NCI-H524 (cell line): ENCODE measurements at places on chromosomes 3 and 15.

- DNase-seq = no peak
These were observed 45.2 kb upstream of the FILIP1L start for GRCh38 chr3:100159331-100160153.

DNA sequence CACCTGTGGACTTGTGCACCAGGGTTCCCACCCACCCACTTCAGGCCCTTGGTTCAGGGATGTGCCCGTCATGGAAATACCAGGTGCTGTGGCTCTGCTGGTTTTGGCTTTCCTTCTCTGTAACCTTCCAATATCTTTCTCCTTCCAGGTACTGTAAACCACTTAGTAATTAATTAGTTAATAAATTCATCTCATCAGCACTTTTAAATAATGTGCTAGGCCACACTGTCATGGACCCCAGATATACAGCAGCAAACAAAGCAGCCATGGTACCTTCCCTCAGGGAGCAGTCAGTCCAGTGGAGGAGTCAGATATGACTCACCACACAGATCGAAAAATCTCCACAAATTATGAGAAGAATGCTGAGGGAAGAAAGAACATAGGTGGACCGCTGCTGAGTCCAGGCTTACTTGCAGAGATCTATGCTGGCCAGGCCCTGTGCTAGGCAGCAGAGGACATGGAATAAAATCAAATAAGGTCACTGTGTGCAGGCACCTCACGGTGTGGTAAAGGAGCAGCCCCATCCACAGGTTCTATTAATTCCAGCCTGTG, 6.8 kb upstream of the GATA2 start:
- no peak for DNase-seq

DNA sequence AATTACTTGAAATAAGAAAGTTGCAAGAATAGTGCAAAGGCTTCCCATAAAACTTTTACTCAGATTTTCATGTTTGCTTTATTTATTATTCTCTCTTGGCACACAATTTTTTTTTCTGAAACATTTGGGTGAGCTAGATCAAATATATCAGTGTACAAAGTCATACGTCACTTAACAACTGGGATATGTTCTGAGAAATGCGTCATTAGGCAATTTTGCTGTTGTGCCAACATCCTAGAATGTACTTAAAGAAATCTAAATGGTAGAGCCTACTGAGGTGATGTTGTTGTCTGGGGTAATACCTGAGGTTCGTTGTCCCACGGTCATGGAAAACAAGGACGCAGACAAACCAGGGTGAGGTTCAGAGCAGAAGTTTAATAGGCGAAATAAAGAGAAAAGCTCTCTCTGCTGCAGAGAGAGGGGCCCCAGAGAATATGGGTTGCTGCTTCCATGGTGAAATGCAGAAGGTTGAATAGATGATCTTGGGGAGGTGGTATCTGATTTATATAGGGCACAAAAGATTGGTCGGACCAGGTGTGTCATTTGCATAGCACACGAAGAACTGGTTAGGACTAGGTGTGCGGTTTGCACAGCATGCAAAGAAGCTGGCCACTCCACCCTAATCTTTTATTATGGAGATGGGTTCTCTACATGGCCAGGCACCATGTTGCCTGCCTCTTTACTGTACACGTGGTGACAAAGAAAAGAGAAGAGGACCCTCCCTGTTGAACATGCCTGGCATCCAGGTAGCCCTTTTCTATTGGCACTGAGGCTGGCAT, 8.8 kb upstream of the GRAMD1C start:
- no peak for DNase-seq

DNA sequence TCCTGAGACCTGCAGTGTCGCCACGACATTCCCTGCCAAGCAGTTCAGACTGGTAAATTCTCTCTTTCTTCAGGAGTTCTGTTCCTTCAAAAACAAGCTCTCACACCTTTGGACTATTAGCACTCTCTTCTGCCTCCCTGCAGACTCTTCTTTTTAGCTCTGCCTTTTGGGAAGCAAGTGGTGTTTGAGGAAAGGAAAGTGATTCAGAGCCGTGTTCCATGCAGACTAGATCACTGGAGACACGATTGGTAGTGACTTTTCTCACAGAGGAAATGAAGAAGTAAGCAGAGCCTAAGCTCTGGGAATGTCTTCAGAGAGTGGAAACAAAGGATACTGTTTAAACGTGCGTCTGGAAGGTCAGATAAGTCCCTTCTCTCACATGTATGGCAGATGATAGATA, 270.6 kb upstream of the TPRG1 start:
- DNase-seq = no peak

DNA sequence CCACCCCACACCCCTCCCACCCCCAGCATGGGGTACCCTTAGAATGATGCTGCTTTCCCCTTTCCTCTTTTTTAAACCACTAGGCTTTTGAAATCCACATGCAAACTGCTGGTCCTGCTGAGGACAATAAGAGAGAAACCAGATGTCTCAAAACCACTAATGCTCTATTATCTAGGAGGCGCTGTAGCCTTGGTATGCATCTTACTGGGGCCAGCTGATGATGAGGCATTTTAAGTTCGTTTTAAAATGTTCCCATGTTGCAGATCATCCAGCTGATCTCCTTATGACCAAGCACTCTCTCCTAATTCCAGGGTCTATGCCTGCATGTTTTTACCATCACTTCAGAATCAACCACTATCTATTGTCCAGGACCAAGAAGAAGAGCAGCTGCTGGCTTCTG, 1.3 kb downstream of the NME9 start:
- no peak for DNase-seq

- no peak for DNase-seq
These were observed 2.5 kb downstream of the GXYLT2 start for GRCh38 chr3:72890166-72890925.

DNA sequence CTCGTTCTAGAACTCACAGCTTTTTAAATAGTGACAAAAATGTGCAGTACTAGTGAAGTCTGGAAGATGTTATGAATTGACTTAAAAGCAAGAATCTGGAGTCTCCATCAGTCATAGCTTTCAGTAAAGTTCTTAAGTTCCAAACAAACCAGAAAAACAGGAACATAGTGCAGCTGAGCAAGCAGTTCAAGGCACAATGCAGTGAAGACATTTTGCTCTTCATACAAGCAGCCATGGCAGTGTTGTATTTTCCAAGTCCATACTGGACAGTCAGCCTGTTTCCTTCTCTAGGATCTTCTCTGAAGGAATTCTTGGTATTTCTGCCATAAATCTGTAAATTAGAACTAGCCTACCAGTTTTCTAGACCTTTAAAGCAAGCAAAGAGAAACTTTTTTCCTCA, 90.5 kb downstream of the LRRC28 start:
- no peak for DNase-seq

- no peak for DNase-seq
These were observed 620.7 kb upstream of the ZNF385D start for GRCh38 chr3:22371607-22372291.

DNA sequence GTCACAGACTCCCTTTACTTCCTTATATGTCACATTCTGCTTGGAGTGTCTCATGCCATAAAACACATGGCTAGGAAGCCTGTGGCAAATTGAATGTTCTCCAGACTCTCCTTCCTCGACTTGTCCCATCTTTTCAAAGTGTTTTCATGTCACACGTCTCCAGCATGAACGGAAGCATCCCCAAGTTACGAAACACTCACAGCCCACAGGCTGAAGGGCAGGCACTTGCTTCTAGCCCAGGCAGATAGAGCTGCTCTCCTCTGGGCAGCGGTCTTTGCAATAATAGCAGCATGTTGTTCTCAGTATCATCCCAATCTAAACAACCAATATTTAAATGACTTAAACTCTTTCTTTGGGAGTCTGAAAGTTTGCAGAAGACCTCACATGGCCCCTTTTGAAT, 85.3 kb upstream of the ADAMTS9 start:
- DNase-seq = no peak

- DNase-seq = peak; percentile 84
These were observed 409.8 kb downstream of the TBL1XR1 start for GRCh38 chr3:176787506-176787905.

GRCh38 chr3:106170636-106171035, 301.8 kb upstream of the CBLB start:
- no peak for DNase-seq

- DNase-seq = peak; percentile 15
These were observed 22.6 kb upstream of the PEX5L start for GRCh38 chr3:180059356-180059755.

DNA sequence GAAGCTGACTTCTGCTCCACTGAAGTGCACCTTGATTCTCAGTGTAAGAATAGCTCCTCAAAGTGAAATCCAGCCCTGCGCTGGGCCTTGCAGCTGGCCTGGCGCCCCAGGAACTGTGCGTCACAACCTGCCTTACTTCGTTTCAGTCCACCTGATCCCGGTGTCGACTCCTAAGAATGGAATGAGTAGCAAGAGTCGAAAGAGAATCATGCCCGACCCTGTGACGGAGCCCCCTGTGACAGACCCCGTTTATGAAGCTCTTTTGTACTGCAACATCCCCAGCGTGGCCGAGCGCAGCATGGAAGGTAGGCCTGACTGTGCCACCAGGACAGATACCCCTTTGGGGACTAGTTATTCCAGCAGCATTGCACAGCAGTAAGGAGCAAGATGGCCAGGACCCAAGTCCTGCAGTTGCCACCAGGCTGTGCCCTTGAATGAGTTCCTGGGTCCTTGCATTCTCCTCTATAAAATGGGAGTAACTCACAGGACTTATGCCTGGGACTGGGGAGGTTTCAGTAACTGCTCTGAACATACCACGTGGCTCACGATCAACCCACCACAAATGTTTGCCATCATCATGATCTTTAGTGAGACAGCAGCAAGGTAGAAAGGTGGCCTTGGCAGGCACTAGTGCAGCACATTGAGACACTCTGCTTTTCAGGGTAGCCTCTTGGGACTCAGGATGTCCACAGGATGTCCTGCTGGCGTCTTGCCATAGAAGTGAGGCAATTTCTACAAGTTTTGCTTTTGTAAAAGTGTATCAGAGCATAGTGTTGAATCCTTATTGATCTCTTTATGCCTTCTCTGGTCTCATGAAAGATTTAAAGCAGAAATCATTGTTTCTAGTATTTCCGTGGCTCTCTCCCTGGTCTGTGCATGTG, 46.8 kb downstream of the PXYLP1 start:
- no peak for DNase-seq

DNA sequence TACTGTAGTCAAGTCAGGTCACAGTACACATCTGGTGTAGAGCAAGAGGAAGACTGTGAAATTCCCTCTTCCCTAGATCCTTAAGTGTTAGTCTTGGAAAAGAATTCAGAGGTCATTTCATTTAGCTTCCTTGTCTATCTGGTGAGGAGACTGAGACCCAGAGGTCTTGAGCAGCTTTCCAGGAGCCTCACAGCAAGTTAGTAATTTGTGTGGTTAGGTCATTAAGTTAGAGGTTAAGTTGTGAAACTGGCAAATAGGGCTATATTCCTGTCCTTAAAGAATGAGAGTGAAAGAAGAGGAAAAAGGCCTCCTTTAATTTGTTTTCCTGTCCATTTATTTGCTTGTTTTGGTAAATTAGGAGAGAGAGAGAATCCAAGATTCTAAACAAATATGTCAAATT, 9.0 kb downstream of the PODXL2 start:
- no peak for DNase-seq

DNA sequence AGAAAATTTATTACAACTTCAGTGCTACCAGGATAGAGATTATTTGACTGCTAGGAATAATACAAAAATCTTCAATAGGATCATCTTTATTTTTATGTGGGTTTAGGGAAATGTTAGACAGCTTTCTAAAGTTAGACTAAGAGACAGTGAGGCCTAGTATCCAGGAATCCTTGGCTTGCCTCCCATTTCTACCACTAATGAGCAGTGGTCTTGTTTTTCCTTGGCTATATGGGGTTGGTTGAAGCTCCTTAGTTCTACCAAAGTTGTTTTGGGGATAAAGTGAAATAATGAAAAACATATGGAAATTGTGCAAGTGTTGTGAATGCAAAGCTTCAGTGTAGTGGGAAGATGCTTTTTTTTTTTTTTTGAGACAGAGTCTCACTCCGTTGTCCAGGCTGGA, 16.8 kb downstream of the AP4E1 start:
- no peak for DNase-seq

GRCh38 chr15:25739687-25740121, 123.4 kb downstream of the ATP10A start:
- peak; percentile 87 for DNase-seq

GRCh38 chr15:39785841-39786240, 3.2 kb upstream of the FSIP1 start:
- peak; percentile 19 for DNase-seq

DNA sequence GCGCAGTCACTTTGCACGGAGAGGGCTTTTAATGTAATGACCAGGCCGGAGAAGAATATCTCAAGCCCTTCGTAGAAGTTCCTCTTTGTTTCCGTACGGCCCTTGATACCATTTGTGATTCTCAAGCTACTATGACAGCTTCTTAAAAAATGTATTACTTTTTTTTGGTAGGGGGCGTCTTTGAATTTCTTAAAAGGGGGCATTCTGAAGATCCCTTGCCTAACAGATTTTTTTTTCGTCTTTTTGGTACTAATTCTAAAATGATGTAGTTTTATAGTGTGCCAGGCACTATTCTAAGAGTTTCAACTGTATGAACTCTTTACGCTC, 614.0 kb downstream of the MCTP2 start:
- no peak for DNase-seq

GRCh38 chr3:36941658-36942057, 3.2 kb downstream of the TRANK1 start:
- no peak for DNase-seq

- DNase-seq = peak; percentile 1
These were observed 71.2 kb downstream of the TIGIT start for GRCh38 chr3:114364806-114365654.

- no peak for DNase-seq
These were observed 61.3 kb upstream of the SLC6A6 start for GRCh38 chr3:14340960-14341708.

GRCh38 chr15:63369296-63369695, 12.3 kb downstream of the CA12 start:
- DNase-seq = no peak
